Activated naive CD4-positive, alpha-beta T cell (primary cell): ENCODE measurements at places on chromosomes 2 and 18.

DNA sequence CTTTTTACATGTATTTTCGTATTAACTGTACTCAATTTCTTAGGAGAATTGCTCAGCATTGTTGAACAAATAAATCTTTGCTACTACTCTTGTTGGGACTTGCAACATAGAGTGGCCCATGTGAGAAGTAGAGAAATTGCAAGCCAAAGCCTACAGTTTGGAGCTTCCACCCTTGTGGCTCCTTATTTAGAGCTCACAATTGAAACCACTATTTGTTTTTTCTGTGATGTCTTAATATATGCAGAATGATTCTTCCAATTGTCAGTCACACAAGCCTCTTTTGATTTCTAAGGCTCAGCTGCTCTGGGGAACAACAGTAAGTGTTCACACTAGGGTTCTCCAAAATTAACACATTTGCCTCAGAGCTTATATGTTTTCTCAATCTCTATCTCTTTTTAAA lies 60.2 kb upstream of the GALNT13 start:
- no peak for DNase-seq

GRCh38 chr18:26928670-26929313 lies 63.3 kb upstream of the AQP4 start:
- no peak for DNase-seq

DNA sequence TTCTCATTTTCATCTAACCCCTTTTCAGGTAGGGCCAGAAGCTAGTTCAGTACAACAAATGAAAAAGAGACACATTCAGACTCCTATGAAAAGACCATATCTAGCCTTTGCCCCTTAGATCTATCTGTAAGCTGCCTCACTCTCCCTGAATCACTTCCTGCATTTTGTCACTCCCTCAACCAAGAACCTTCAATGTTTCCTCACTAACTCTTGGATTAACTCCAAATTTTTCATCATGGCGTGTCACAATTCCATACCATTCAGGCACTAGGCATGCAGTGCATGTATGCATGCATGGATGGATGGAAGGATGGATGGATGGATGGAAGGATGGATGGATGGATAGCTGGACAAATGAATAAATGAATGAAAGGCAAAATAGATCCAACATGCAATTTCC lies 356.9 kb downstream of the TNS1 start:
- DNase-seq, result no peak

GRCh38 chr18:26405190-26405801 lies 143.1 kb downstream of the KCTD1 start:
- no peak for DNase-seq

- no peak for DNase-seq
These were observed 228.7 kb downstream of the HAUS1 start for GRCh38 chr18:46332921-46333341.

- no peak for DNase-seq
These were observed 773.9 kb upstream of the FANCL start for GRCh38 chr2:59015027-59015426.

GRCh38 chr2:74777161-74777900 lies 56.6 kb upstream of the HK2 start:
- DNase-seq, result no peak

GRCh38 chr2:144432921-144433320 lies 87.0 kb downstream of the ZEB2 start:
- no peak for DNase-seq

DNA sequence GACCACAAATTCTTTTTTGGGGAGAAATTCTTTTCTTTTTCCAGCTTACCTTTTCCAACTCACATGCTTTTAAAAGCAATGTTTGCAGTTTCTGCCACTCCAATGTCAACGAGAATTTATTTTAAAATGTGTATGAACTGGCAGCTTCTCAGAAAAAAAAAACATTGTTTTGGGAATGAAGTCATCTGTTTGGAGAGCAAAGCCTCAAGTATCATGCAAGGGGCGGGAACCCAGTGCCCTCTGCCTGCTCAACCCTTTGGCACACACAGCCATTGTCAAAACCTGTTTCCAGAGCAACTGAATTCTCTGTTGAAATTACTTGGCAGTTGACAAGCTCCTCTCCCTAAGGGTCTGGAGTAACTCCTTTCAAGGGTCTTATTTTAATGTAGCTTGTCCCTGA lies 128.5 kb downstream of the QPCT start:
- DNase-seq, result no peak

- no peak for DNase-seq
These were observed 1.1 kb upstream of the HDHD2 start for GRCh38 chr18:47151439-47151838.

- no peak for DNase-seq
These were observed 68.3 kb downstream of the SPTBN1 start for GRCh38 chr2:54524226-54524991.

- DNase-seq, result no peak
These were observed 90.0 kb downstream of the TGFA start for GRCh38 chr2:70463581-70463980.

DNA sequence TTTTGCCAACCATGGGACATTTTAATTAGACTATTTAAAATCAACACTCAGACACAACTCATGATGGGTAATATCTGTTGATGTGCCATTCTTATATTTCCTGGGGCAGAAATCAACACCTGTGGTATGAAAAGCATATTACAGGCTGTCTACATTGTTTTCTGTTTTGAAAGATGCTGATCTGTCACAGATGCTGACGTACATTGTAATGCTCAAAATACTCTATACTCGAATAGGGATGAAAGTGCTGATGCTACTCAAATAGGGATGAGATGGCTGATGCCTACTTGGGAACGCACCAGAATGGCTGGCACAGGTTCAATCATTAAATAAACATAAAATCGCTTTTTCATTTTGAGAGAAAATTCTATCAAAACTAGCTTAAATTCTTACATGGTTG lies 41.2 kb downstream of the TMEFF2 start:
- DNase-seq, result no peak

DNA sequence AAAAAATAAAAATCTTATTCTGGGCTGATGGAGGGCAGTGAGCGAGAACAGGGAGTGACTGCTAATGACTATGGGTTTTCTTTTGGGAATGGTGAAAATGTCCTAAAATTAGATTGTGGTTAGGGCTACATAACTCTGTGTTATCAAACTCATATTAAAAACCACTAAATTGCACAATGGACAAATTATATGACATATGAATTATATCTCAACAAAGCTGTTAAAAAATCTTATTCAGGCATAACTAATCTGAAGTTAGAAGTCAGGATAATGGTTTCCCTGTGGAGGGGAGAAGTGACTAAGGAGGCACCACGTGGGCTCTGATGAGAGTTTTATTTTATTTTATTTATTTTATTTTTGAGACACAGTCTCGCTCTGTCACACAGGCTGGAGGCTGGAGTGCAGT lies 32.1 kb upstream of the DPP4 start:
- DNase-seq, result no peak

GRCh38 chr18:25729072-25729471 lies 361.3 kb downstream of the SS18 start:
- DNase-seq, result no peak

GRCh38 chr2:177604271-177605065 lies 211.9 kb downstream of the AGPS start:
- DNase-seq, result no peak

GRCh38 chr18:28884304-28884703 lies 707.4 kb upstream of the CDH2 start:
- no peak for DNase-seq

DNA sequence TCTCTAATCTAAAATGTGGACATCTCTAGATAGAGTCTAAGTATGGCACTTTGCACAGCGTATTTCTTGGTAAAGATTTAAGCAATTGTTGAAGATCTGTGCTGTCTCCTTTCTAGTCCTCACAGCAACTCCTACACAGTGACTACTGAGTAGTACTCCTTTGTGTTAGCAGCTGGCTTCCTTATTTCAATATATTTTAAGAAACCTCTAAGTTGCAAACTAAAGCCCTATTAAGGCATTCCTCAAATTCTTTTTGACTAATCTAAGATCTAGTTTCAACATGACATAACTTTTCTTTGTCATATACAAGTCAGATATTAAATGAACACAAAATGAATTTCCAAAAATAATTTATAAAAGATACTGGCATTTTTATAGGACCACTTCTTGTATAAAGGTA lies 121.8 kb upstream of the DNAJC10 start:
- DNase-seq, result no peak

- DNase-seq, result no peak
These were observed 84.1 kb upstream of the SLC66A3 start for GRCh38 chr2:11071211-11071610.

DNA sequence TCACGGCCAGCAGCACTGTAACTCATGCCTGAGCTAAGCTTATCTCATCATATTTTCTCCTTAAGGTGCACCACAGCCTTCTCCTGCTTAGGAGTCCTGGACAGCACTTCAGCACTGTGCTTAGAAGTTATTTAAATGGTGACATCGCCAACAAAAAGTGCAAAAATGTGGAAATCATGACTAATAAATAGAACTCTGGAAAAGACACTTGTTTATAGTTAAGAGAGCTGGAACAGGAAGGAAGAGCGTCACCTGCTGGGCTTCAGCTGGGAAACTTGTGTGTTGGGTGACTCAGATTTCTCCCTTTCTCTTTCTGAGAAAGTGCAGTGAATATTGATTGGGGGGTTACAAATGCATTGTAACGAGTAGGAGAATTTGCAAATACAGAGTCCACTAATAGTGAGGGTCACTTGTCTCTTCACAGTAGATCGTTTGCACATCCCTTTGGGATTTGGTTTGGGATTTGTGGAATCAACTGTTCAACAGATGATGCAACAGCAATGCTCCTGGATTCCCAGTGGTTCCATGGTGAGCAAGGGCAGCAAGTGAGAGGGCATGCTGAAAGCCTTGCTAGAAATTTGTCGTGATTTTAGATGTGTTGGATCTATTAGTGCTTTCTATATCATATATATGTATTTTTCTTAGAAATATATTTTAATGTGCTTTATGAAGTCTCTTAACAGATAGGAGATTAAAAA lies 84.2 kb downstream of the DOK6 start:
- DNase-seq, result no peak

GRCh38 chr2:42906557-42907411 lies 114.4 kb upstream of the HAAO start:
- no peak for DNase-seq

GRCh38 chr2:204223046-204223445 lies 286.5 kb downstream of the ICOS start:
- DNase-seq, result no peak

- DNase-seq, result no peak
These were observed 19.4 kb upstream of the NFE2L2 start for GRCh38 chr2:177283906-177284305.

GRCh38 chr2:29376541-29376940 lies 261.3 kb downstream of the CLIP4 start:
- DNase-seq, result no peak

- no peak for DNase-seq
These were observed 205.8 kb upstream of the NCKAP5 start for GRCh38 chr2:133773854-133774653.

- no peak for DNase-seq
These were observed 53.9 kb downstream of the INHBB start for GRCh38 chr2:120399889-120400240.

- no peak for DNase-seq
These were observed 266.8 kb downstream of the CELF4 start for GRCh38 chr18:37298816-37299215.

- no peak for DNase-seq
These were observed 8.7 kb downstream of the CYRIA start for GRCh38 chr2:16656784-16657391.

DNA sequence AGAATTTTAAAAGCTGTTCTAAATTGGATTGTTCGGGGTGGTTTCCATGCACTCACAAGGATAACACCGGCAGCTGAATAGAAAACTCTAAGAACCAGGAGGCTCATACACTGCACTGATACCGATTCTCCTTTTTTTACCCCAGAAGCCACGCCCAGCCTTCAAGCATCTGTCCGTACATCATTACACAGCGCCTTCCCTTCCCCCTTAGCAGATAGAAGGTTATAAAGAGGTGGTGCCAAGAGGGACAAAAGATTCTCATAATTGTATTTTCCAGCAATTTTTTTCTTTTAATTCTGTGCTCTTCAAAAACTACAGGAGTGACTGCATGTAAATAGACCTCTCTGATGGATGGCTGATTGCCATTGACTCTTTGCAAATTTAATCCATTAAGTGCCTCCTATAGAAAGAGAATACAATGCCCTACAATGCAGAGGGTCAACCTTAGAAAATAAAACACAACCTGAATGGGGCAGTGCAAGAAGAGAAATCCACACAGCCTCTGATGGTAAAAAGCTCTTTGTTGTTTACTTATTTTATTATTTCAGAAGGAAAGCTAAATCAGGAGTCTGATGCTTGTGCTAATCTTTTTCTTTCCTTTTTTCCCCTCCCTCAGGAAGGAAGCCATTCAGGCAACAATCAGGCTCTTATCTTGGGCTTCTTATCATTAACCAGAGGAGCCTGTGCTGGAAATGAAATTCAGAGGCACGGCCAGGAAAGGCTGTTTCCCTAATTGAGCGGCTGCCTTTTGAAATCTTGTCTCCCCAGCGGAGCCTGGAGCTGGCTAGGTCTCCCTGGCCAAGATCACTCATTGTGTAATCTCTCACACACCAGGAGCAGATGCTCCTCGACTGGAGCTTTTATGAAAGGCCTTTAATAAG lies 198.9 kb upstream of the NABP1 start:
- DNase-seq, result no peak

GRCh38 chr2:197850882-197851450 lies 46.6 kb downstream of the PLCL1 start:
- DNase-seq, result no peak

DNA sequence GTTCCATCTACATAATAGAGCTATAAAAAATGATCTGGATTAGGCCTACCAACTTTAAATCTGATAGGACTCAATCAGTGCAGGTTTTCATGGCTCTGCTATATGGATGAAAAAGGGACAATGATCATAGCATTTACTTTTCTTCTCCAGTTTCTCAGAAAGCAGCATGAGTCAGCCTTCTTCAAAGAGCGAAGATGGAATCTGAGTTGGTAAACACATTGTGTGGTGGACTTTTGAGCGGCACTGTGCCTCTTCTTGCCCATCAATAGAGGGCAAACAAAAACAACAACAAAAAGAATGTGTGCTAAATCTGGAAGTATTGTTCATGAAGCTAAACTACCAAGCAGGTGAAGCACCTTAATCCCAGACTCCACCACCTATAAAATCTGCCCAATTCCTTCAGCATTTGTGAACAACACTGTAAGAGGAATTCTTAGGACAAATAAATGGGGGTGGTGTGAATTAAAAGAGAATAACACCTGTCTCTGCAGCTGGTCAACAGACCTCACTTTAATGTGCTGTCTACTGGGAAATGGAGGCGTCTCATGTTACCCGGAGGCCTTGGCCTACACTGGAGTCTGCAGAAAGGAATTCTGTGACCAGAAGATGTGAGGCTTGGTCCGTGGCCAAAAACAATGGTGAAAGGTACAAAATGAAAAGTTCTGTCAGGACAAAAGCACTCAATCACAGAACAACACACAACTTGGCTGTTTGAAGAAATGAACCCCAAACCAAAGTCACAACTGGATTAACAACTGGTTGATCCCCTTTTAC lies 609.0 kb downstream of the IRS1 start:
- no peak for DNase-seq

DNA sequence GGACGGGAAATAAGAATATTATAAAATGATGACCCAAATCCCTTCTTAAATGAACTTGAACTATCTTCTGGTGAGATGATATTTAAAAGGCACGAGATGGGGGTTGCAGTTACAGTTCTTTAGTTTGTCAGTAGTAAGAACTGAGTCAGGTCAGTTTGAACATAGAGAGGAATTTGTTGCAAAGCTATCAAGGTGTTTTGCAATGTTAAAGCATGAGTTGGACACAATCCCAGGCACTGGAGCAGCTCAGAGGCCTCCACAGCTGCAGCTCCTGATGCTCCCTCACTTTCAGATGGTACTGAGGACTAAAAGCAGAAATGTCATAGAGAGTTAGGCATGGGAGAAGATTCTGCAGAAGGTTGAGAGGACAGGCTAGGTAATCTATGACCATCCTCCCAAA lies 236.0 kb downstream of the BCL2 start:
- DNase-seq, result no peak

GRCh38 chr2:130791617-130791939 lies 36.2 kb downstream of the AMER3 start:
- no peak for DNase-seq
